H1 (cell line): ENCODE measurements at places on chromosomes 7 and 10.
A peak's percentile ranks its signal among the peaks of the same experiment; 100 is the strongest.

GRCh38 chr10:114173603-114173920, 441 bp downstream of the CCDC186 start:
- DNase-seq, result no peak

- no peak for DNase-seq
Measured at GRCh38 chr7:44988701-44989100, 9.9 kb upstream of the MYO1G start.

GRCh38 chr7:154680894-154681659, 321.8 kb downstream of the PAXIP1 start:
- DNase-seq, result peak; percentile 54

DNA sequence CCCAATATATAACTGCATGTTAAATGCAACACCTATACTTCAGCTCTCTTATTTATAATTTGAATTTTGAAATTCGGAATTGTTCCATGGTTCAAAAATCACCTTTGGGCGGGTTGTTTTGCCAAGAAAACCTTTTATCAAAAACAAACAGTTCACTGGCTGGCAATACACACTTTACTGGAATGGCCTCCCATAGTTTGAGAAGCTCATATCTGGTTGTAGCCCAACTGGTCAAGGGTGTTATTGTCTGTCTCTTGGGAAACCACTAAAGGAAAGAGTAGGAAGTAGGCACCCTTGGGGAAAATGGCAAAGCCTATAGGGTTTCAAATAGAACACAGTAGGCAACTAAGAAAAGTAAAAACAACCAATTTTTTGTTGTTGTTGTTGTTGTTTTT, 117.9 kb downstream of the HIPK2 start:
- no peak for DNase-seq

GRCh38 chr7:123666492-123666891, 10.8 kb downstream of the LMOD2 start:
- no peak for DNase-seq

DNA sequence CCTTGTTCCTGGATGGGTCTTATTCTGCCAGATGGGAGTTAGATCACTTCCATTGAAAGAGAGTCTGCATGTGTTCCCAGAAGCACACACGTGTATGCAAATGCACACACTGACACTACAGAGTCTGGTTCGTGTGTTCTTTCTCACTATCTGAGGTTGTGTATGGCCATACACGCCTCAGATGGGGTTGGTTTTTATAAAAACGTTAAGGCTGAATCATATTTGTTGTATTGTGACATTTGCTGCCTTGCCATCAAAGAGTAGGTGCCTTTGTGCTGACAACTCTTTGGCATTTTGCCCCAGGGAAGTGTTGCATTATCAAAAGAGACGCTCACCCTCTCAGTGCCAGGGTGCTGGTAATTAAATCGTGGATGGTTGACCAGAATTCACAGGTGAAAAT, 37.7 kb upstream of the HDAC9 start:
- DNase-seq, result no peak

DNA sequence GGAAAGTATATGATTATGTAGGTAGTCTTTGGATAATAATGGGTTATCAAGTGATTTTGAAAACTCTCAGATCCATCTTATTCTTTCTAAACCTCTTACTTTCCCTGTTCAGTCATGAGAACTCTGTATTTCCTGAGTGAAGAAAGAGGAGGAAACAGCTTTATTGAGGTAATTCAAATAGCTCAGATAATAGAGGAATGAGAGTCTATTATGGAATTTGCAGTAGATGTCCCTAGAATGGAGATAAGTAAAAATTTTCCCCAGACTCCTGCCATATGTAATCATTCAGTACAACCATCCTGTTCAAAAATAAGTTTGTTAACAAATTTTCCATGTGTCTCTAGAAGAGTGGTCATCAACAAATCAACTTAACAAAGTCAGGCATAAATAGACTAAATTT, 36.4 kb downstream of the EPDR1 start:
- DNase-seq, result no peak

DNA sequence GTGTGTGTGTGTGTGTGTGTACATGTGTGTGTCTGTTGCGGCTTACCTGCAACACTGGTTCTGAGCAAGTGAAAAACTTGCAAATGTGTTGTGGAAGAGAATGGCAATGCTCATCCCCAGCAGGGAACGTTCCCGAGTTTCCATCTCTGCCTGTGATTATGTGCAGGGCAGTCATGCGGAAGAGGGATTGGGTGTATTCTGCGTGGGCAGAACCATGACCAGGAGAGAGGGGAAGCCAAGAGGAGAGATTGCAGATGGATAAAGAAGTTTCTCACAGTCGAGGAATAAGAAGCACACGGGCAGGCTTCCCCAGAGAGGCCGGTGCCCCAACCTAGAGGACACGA, 99.9 kb downstream of the CTBP2 start:
- DNase-seq, result no peak

DNA sequence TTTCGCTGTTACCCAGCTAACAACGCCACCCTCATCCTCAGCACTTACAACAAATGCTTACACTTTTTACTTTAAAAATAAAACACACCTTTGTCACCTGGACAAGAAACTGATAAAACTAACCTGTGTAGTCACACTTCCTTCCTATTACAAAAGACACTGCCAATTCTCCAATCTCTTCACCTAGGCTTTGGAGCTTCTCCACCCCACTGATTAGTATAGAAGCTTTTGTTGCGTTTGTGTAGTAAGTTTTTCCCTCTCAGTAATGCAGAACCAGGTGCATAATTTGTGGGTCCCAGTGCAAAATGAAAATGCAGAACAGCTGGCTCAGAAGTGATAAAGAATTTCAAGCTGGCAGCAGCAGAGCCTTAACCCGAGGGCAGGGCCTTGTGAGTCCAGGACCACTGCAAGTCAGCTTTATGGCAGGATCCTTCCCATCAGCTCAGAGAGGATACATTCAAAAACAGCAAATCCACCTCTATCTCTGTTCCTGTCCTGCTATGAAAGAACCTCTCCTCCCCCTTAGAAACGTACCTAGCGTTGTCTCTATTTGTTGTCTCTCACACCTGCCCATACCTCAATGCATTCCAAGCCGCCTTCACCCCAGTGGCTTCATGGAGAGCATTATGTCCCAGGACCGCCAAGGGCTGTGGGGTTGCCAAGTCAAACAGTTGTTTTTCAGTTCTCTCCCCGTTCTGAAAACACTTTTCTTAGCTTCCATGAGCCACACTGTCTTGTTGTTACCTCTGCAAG, 40.3 kb upstream of the EGFR start:
- no peak for DNase-seq

DNA sequence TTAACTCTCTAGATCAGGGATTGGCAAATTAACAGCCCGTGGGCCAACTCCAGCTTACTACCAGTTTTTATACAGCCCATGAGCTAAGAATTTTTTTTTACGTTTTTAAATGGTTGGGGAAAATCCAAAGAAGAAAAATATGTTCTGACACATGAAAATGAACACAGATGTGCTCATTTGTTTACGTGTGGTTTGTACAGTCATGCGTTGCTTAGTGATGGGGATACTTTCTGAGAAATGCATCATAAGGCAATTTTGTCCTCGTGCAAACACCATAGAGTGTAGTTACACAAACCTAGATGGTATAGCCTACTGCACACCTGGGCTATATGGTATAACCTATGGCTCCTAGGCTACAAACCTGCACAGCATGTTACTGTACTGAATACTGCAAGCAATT, 8.3 kb upstream of the SMKR1 start:
- no peak for DNase-seq

DNA sequence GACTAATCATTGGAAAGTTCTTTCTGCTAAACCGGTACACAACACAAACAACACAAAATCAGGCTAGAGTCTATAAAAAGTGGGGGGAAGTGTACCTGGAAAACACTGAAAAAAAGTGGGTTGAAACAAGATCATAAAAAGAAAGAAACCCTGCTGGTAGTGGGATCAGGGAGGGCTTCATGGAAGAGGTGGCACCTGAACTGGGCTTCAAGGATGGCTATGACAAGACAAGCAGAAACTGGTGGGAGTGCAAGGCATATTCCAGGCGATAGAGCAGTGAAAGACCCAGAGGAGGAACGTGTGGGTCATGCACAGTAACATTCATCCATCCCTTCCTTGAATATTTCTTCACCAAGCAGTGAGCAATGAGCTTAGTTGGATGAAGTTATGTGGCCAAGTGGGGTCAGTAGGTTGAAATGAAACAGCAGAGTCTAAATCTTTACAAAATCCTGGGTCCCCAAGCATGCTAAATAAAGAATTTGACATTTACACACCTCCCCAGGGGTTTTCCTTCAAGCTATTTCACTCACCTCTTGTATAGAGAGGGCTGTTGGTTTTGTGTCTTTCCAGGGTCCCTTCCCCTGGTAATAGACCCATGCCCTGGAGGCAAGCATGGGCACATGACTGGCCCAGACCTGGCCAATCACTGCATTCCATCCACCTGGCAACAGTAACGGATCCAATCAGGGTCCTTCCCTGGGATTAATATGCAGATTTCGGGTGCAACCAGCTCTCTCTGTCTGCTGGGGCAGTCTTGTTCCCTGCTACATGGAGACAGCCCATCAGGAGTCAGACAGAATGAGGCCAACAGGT, 38.2 kb downstream of the SPOCK2 start:
- DNase-seq, result no peak

DNA sequence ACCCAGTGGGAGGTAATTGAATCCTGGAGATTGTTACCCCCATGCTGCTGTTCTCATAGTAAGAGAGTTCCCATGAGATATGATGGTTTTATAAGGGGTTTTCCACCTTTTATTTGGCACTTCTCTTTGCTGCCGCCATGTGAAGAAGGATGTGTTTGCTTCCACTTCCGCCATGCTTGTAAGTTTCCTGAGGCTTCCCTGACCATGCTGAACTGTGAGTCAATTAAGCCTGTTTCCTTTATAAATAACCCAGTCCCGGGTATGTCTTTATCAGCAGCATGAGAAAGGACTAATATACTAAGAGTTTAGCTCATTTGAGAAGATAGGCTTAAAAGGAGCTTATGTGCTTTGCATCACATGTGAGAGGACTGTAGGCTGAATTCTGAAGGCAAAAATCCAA, 29.3 kb downstream of the TMEM248 start:
- DNase-seq, result no peak

DNA sequence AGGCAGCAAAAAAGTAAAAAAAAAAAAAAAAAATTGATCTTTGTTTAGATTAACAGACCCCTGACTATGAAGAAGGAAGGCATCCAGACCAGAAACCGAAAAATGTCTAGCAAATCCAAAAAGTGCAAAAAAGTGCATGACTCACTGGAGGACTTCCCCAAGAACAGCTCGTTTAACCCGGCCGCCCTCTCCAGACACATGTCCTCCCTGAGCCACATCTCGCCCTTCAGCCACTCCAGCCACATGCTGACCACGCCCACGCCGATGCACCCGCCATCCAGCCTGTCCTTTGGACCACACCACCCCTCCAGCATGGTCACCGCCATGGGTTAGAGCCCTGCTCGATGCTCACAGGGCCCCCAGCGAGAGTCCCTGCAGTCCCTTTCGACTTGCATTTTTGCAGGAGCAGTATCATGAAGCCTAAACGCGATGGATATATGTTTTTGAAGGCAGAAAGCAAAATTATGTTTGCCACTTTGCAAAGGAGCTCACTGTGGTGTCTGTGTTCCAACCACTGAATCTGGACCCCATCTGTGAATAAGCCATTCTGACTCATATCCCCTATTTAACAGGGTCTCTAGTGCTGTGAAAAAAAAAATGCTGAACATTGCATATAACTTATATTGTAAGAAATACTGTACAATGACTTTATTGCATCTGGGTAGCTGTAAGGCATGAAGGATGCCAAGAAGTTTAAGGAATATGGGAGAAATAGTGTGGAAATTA, 19.4 kb downstream of the GATA3 start:
- no peak for DNase-seq

GRCh38 chr7:140635345-140635744, 5.3 kb downstream of the DENND2A start:
- DNase-seq, result no peak

DNA sequence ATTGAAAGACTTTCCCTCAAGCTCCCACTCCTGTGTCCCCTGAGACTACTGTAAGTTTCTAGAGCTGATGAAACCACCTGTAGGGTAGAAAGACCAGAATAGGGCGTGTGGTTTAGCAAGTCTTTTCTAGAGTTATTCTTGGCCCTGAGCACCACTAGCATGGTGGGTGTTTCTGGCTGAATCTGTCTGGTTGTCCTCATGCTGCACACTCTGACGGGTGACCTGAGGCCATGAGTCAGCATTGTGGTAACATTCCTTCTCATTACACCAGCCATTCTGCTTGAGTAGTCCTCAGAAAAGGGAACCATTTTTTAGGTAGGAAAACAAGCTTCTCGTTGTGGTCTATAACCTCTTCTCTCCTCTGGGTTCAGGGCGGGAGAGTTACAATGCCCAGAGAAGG, 250.3 kb downstream of the SNX13 start:
- DNase-seq, result no peak

GRCh38 chr7:132730105-132730504, 153.8 kb upstream of the PLXNA4 start:
- no peak for DNase-seq

GRCh38 chr7:20083781-20084180, 133.4 kb downstream of the MACC1 start:
- no peak for DNase-seq

DNA sequence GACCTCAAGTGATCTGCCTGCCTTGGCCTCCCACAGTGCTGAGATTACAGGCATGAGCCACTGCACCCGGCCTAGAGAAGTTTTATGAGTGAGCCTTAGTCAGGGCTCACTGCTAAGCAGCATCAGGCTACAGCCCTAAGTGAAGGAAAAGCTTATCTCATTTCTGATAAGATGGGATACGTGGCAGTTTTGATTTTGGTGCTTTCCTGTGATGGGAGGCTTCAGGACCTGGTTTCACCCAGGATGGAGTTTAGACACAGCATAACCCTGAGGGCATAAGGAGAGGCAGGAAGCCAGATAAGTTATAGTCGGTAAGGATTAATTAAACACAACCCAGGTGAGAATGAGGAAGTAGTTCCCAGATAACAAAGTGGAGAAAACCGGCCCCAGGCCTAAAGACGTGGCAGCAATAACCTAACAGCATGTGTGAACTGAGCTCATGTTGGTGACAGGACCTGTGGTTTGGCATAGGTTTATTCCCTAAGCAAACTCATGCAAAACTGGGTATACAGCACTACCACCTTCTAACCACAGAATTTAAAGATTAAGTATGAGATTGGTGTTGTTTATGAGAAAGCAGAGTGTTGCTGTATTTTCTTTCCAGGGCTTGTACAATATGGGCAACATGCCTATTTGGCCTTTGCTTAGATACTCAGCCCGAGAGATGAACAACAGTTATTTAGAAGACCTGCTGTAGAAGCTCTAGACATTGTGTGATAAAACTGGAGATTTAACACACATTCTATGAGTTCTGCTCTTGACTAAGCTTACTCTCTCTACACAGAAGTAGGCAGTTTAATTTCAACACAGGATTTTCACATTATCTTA, 119.4 kb downstream of the COL28A1 start:
- no peak for DNase-seq

DNA sequence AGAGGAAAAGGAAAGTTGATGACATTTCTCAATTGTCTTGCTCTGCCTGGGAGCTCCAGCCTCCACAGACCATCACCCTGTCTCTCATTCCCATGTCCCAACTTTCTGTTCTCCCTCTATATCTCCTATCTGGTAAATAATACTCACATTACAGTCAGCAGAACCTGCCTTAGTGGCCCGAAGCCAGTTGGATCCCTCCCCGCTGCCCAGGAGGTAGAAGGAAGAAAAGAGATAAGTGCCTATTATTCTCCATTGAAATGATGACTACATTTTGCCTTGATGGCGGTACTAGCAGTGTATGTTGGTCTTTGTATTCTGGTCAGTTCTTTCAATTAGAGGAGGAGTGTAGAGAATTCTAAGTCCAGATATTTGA, 91.9 kb downstream of the CSTF2T start:
- DNase-seq, result no peak

GRCh38 chr10:69334302-69335062, 56.2 kb downstream of the HK1 start:
- no peak for DNase-seq
